Skin of body (tissue), 3 donors: ENCODE measurements at places on chromosomes 5 and 9. TPM values are rescaled to one million over a fixed set of nuclear protein-coding genes. Genes with fewer than 3 reads are reported as not detected.

Gene IL13
- total RNA-seq: 0.10 TPM

Gene ACTBL2
- 5.8 TPM for total RNA-seq

Gene NMUR2
- total RNA-seq: 0.10 TPM

GRCh38 chr5:15487228-15487627 is 12.8 kb upstream of the FBXL7 start:
- DNase-seq: no peak

Gene ENG
- total RNA-seq: 9.1 TPM

DNA sequence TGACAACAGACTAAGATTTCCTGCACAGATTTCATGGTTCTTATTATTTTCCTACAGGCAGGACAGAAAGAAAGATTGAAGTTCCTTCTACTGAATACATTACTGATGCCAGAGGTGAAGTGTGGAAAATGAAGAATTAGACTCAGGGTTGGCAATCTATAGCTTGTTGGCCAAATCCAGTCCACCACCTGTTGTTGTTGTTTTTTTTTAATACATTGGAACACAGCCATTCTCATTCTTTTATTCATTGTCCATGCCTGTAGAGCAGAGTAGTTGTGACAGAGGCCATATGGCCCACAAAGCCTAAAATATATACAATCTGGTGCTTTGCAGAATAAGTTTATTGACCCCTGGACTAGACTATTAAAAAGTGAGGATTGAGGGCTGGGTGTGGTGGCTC is 5.8 kb upstream of the PLPPR1 start:
- DNase-seq: no peak

- no peak for DNase-seq
Observed at GRCh38 chr5:160174780-160175437, 54.4 kb upstream of the FABP6 start.

Gene STPG3
- total RNA-seq: not detected

- no peak for DNase-seq
Observed at GRCh38 chr5:149628221-149628620, 46.9 kb downstream of the ARHGEF37 start.

Gene ZCCHC10
- 13.8 TPM for total RNA-seq

DNA sequence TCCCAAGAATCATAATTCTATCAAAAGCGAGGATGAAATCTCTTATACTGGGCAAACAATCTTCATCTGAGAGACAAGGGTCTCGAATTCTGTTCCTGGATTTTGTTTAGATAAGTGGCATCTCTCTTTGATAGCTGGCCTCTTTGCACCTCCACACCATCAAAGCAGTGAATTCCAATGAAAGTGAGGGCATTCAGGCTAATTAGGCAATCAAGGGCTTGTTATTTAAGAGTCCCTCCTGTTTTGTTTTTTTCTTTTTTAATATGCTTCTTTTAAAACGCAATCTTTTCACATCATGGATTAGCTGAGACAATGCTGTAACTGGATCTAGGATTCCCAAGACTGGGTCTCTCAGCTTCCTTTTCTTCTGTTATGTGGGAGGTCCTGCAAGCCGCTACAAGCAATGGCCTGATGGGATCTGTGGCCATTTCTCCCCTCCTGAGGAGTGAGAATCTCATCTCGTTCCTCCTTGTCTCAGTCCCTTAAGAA is 67.9 kb downstream of the TNC start:
- no peak for DNase-seq

Gene PNPLA7
- 4.4 TPM for total RNA-seq

DNA sequence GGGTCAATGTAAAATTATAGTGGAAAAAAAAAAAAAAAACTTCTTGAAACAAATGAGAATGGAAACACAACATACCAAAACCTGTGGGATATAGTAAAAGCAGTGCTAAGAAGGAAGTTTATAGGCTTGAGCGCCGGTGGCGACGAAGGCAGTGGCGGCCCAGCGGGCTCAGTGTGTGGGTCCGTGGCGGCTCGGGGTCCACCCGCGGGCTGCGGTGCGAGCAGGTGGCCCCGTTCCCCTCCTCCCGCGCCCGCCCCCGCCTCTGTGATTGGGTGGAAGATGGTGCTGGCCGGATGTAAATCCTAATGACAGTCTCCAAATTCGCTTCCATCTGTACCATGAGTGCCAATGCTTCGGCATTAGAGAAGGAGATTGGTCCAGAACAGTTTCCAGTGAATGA is 57.5 kb upstream of the TLX3 start:
- DNase-seq: no peak

Gene RFESD
- total RNA-seq: 6.7 TPM

GRCh38 chr5:169569513-169569912 is 14.1 kb upstream of the SPDL1 start:
- DNase-seq: no peak

Gene SEMA4D
- 13.1 TPM for total RNA-seq

Gene LCNL1
- total RNA-seq: 0.20 TPM

- DNase-seq: no peak
Observed at GRCh38 chr9:115195912-115196311, 78.0 kb upstream of the TNC start.

DNA sequence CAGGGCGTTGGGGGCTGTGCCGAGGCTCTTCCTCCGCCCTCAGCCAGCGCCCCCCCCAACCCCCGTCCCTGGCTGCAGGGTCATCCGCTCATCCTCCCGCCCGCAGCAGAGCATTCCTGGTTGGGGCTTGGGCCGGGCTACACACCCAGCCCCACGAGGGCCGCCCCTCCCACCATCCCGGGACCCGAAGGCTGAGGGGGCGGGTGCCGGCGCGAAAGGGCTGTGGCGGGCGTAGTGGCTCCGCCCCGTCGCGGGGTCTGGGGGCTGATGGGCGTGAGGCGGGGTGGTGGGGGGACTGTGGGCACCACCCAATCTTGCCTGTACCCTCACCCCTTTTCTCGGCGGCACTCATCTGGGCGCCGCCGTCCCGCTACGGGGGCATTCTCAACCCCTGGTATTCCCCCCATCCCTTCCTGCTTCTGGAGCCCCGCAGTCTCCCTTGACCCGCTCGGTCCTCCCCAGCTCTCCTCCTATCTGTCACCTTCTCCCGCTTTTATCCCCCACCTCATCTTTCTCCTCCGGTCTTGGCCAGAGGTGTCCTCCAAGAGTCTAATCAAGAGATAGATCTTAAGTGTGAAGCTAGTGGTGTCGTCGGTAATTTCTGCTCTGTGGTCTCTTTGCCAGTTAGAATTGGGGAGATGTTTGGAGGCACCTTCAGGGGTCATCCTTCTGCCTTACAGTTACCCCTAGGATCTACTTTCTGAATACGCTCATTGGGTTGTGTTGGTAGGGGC is 1.6 kb downstream of the FER start:
- DNase-seq: peak; percentile 77

GRCh38 chr9:125521462-125522327 is 185.3 kb downstream of the MAPKAP1 start:
- DNase-seq: peak; percentile 41

Gene OR1L4
- not detected for total RNA-seq

Gene EMB
- total RNA-seq: 19.6 TPM

Gene KIAA0825
- 13.4 TPM for total RNA-seq

- DNase-seq: no peak
Observed at GRCh38 chr5:134006115-134006514, 1.3 kb upstream of the VDAC1 start.

- DNase-seq: no peak
Observed at GRCh38 chr9:77909306-77909705, 122.3 kb downstream of the GNAQ start.
